Renal cortex interstitium (tissue), 15 donors: ENCODE measurements at places on chromosomes 1 and 21. TPM values are rescaled to one million over a fixed set of nuclear protein-coding genes. Genes with fewer than 3 reads are reported as not detected.

DNA sequence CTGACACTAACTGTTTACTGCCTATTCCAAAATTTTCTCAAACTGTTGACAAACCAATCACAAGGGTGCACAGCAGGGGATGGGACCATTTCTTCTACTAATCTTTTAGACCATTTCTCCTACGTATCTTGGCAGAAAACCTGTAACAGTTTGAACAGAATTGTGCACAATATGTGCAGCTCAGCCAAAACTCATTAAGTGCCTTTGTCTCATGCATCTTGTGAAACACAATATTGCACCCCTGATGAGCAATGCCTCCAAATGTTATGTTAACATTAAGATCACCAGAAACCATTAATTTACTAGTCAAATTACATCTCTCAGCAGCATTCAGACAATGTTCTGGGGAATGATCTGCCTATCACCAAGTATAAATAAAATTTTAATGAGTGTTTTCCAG lies 247.5 kb downstream of the NRIP1 start:
- no peak for DNase-seq

GRCh38 chr1:22629886-22630285 lies 6.5 kb upstream of the C1QA start:
- DNase-seq: no peak

- DNase-seq: no peak
Observed at GRCh38 chr1:100152271-100152670, 19.3 kb downstream of the TRMT13 start.

VHLL gene
- not detected for polyA plus RNA-seq

GRCh38 chr21:35350965-35351364 lies 301.9 kb upstream of the RUNX1 start:
- no peak for DNase-seq

GRCh38 chr1:222653178-222653827 lies 35.4 kb downstream of the MIA3 start:
- DNase-seq: no peak

GRCh38 chr1:100253552-100253951 lies 3.9 kb upstream of the DBT start:
- no peak for DNase-seq

ANKRD34A gene
- 0.37 TPM for polyA plus RNA-seq

DNA sequence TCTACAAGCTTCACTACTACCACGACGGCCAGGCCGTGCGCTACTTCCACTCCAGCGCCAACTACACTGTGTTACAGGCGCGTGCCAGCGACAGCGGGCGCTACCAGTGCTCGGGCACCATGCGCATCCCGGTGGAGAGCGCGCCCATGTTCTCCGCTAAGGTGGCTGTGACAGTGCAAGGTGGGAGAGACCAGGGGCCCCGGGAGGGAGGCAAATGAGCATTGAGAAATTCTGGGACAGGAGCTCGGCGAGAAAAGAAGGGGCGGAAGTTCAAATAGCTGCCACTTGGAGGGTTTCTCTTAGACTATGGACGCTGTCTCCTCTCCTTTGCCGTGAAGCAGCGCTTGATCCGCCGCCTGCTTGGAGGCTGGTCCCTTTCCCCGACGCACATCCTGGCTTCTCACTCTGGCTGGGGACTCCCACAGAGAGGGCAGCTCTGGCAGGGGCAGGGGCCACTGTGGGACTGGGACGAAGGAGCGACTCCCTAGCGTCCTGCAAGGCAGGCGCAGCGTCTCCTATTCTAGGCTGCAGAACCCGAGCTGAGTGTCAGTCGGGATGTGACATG lies 4.6 kb downstream of the FCRLB start:
- DNase-seq: peak; percentile 43

RGS13 gene
- polyA plus RNA-seq: not detected

DNA sequence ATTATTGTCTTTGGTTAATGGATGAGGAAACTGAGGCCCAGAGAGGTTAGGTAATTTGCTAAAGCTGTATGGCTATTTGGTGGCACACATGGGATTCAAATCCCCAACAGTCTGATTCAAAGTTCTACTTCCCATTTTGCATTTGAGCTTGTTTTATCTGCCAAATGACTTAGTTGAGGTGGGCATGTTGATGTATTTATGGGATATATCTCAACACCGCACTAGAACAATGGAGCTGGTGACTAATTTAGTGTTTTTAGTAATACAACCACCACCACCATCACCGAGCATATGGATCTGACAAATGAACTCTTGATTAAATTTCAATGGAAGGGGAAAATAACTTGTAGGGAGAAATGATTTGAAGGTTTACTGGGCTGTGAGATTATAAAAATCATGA lies 26.8 kb downstream of the THEM4 start:
- no peak for DNase-seq

F13B gene
- polyA plus RNA-seq: not detected

CELA2A gene
- polyA plus RNA-seq: not detected

RHEX gene
- polyA plus RNA-seq: 4.5 TPM

DNA sequence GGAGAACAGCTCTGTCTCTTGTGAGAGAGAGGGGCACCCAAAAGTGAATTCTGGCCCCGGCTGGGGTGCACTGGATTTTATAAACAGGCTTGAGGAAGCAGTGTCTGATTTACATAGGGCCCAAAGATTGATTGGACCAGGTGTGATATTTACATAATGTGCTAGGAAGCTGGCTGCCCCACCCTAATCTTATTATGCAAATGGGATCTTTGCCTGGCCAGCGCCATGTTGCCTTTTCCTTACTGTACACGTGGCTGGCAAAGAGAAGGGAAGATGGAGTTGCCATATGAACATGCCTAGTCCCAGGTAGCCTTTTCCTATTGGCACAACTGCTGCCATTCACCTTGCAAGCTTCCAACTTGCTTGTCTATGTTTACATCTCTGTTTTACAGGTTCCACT lies 29.0 kb upstream of the CFHR4 start:
- DNase-seq: no peak

DNA sequence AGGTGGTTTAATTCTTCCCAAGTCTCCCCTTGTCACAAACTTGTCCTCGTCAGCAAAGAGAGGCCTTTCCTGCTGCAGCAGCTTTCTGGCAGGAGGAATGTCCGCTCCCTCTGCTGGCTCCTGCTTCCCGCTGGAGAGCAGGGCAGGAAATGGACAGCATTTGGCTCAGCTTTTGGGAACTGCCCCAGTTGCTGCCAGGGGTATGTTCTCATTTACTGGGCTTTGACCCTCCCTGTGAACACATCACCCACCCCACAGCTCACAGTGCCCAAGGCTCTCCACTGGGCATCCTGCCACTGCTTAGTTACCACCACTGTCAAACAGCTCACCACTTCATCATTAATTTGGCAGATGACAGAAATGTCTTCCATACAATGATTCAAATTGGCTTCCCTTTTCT lies 75.4 kb downstream of the MRPL37 start:
- DNase-seq: no peak

SRP9 gene
- polyA plus RNA-seq: 497 TPM

CACNA1S gene
- 0.39 TPM for polyA plus RNA-seq

GRCh38 chr1:43532716-43533115 lies 2.0 kb downstream of the PTPRF start:
- DNase-seq: no peak

CHI3L1 gene
- 6.7 TPM for polyA plus RNA-seq

DNA sequence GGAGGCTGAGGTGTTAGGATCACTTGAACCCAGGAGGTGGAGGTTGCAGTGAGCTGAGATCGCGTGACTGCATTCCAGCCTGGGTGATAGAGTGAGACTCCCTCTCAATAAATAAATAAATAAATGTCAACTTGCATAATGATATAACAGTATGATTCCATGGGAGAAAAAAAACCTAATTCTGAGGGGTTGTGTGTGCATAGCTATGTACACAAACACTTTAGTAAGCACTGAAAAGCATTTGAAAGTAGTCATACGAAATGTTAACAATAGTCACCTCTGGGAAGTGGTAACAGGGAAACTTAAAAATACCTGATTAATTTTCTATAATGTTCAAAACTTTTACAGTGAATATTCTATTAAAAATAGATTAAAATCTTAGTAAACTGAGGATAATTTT lies 43.2 kb downstream of the ANKRD13C start:
- no peak for DNase-seq

DNA sequence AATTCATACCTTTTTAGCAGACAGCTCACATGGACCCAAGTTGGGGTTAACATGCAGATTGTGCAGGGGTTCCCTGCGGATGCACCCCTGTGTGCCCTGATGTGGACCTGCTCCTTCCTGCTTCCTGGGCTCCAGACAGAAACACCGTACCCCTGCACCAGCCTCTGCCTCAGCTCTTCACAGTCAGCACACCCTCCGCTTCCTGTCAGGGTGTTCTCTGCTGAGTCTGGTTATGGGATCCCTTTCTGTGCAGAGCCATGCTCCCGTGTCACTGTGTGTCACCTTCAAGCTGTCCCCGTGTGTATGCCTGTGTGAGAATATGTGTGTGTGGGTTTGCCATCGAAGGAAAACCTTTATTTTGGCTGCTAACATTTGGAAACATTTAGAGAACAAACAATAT lies 48.7 kb upstream of the KCNJ15 start:
- DNase-seq: no peak

B4GALT2 gene
- polyA plus RNA-seq: 29.5 TPM

- DNase-seq: no peak
Observed at GRCh38 chr1:117959364-117959763, 29.8 kb downstream of the WDR3 start.

DNA sequence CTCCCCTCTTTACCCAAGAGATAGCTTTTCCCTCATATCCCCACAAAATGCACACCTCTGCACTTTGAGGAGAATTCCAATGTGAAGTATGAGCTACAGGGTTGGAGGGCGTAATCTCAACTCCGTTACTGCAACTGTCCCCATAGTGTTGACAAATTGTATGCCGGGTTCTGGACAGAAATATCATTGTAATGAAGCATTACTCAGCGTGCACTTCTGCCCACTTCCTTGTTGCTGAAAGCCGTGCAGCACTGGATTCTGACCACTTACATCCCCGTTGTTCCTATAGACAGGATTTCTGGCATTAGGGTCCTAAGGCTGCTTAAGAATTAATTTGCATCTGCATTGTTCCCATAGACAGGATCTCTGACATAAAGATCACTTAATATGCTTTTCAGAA lies 205.6 kb downstream of the RHOU start:
- DNase-seq: no peak

BTG2 gene
- polyA plus RNA-seq: 116 TPM

GRCh38 chr1:202014915-202015661 lies 4.7 kb downstream of the ELF3 start:
- DNase-seq: no peak

GRCh38 chr1:27380224-27380623 lies 2.9 kb downstream of the CD164L2 start:
- DNase-seq: no peak

TMEM240 gene
- 6.6 TPM for polyA plus RNA-seq

ACKR1 gene
- polyA plus RNA-seq: 0.44 TPM

OR2L13 gene
- not detected for polyA plus RNA-seq

DNA sequence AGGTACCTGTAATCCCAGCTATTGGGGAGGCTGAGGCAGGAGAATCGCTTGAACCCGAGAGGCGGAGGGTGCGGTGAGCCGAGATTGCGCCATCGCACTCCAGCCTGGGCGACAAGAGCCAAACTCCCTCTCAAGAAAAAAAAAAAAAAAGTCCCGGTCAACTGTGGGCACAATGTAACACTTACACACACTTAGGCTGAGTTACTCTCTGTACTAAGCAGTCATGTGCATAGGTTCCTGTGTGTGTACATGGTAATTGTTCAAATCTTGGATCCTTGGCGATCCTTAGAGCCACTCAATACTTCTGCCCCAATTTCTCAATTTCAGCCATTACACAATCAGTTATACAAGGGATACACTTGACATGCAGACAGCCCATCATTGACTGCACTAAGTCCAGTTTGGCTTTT lies 11.6 kb downstream of the SDCCAG8 start:
- no peak for DNase-seq

SLC30A7 gene
- 18.4 TPM for polyA plus RNA-seq

DNA sequence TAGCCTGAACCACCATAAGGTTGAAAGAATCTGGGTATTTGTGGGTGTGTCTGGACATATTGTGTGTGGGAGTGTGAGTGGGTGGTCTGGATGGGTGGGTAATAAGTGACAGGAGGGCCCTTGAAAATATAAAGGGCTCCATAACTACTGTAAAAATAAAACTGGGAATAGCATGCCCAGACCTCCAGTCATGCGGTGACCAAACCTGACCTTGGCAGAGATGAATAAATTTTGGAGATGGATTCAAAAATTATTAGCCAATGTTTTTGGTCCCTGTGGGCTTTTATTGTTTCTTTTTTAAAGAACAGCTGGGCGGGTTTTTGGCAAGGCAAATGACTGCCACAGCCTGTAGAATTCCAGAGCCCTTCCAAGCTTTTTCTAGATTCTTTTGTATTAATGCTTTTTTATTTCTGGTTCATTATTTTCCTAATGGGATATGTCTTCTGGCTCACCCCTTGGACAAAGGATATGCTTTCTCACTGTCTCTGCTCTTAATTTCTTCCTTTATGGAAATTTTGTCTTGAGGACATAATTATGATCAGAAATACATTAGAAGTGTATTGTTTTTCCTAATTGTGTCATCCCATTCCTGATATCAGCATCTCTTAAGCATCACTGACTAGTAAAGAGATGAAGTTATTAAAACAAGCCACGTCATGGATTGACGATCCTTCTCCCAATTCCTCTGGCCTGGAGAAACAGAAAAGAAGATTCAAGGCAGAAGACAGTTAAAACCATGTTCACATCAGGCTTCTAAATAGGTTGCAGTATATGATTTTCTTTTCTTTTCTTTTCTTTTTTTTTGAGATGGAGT lies 69.5 kb downstream of the NTMT2 start:
- DNase-seq: no peak

HCN3 gene
- 11.5 TPM for polyA plus RNA-seq

- DNase-seq: no peak
Observed at GRCh38 chr1:151292207-151293030, 10.3 kb downstream of the ZNF687 start.

GRCh38 chr1:73674945-73675561 lies 522.9 kb downstream of the LRRIQ3 start:
- peak; percentile 2 for DNase-seq

SSR2 gene
- polyA plus RNA-seq: 404 TPM

DNA sequence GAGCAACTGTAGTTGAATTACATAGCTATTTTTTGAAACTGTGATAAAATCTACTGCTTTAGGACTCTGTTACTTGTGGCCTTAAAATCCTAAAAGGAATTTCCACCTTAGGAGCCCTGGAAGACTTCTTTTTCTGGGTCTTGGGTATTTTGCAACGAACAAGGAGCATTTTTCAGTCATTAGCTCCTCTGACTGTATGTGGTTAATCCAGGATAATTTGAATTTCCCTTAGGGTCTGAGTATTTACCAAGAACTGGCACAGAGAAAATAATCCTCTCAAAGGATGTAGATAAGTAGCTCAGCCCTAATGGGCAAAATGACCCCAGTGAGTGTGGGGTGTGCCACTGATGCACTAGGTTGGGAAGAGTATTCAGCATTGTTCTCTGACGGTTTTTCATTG lies 170.4 kb downstream of the VAV3 start:
- DNase-seq: no peak

- DNase-seq: no peak
Observed at GRCh38 chr1:116717318-116717717, 36.9 kb upstream of the CD2 start.

DNA sequence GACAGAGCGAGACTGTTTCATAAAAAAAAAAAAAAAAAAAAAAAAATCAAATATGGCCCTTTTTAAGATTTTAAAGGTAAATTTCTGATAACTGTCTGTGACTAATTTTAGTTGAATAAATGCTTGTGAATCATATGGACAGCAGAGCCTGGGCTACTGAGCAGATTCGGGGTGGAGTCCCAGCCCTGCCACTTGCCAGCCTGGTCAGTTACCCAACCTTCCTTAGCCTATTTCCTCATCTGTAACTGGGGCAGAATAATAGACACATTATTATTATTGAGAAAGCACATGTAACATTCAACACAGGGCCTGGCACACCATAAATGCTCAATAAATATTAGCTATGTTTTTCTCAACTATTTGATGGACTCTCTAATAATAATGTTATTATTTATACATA lies 11.2 kb upstream of the H3-3A start:
- no peak for DNase-seq

PCSK9 gene
- polyA plus RNA-seq: 2.1 TPM
